Adipose tissue (tissue), 3 donors: ENCODE measurements at places on chromosomes 2 and 18. TPM values are rescaled to one million over a fixed set of nuclear protein-coding genes. Genes with fewer than 3 reads are reported as not detected.

SERPINB10 gene
- not detected for polyA plus RNA-seq

ALPI gene
- polyA plus RNA-seq = not detected

KIF3C gene
- 5.5 TPM for polyA plus RNA-seq

TNS1 gene
- 171 TPM for polyA plus RNA-seq

ALPP gene
- not detected for polyA plus RNA-seq

ERBB4 gene
- polyA plus RNA-seq = 0.11 TPM
